ENCODE measurements at places on chromosomes 5 and 9. TPM values are rescaled to one million over a fixed set of nuclear protein-coding genes. Genes with fewer than 3 reads are reported as not detected.
A peak's percentile ranks its signal among the peaks of the same experiment; 100 is the strongest.

The SPINK7 gene
- not detected for total RNA-seq

The PTGES gene
- total RNA-seq, result 1.1 TPM

The PFN3 gene
- not detected for total RNA-seq

The PHF24 gene
- 0.08 TPM for total RNA-seq

The SLC45A2 gene
- not detected for total RNA-seq

The TMEM252 gene
- not detected for total RNA-seq

The SKIC3 gene
- 69.1 TPM for total RNA-seq

The FBLL1 gene
- 7.5 TPM for total RNA-seq

The KIF4B gene
- total RNA-seq, result 0.10 TPM

The FAM114A2 gene
- 20.7 TPM for total RNA-seq

The UBE2R2 gene
- 67.2 TPM for total RNA-seq

The OR1J2 gene
- not detected for total RNA-seq

The LRRC19 gene
- total RNA-seq, result not detected

The TNFSF15 gene
- total RNA-seq, result 0.03 TPM

The PCDHB12 gene
- total RNA-seq, result 0.44 TPM

The HTR4 gene
- not detected for total RNA-seq

DNA sequence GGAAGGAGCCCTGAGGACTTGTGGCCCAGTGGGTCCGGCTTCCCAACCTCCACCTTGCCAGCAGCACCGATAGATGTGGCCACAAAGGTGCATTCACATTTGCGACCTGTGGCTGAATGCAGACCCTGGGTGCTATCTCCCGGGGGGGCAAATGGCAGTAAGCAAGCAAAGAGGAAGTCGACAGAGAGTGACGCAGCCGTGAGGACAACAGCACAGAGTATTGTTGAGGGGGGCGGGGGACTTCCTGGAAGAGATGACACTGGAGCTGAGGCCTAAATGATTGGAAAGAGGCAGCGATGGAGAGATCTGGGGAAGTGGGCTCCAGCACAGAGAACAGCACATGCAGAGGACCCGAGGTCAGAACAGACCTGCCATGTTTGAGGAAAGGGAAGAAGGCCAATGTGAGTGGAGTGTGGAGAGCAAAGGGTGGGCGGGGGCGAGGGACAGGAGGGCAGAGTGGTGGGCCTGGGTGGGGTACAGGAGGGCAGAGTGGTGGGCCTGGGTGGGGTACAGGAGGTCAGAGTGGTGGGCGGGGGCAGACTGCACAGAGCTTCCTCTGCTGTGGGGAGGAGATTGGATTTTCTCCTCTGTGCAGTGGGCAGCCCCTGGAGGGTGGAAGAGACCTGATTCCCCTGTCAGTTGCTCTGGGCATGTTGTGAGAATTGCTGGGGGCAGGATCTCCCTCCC lies 42.6 kb downstream of the ADAMTS2 start:
- DNase-seq, result no peak

GRCh38 chr5:82785456-82785855 lies 291.7 kb downstream of the TMEM167A start:
- DNase-seq, result no peak

- no peak for DNase-seq
Observed at GRCh38 chr9:76004526-76004925, 114.1 kb downstream of the PCSK5 start.

DNA sequence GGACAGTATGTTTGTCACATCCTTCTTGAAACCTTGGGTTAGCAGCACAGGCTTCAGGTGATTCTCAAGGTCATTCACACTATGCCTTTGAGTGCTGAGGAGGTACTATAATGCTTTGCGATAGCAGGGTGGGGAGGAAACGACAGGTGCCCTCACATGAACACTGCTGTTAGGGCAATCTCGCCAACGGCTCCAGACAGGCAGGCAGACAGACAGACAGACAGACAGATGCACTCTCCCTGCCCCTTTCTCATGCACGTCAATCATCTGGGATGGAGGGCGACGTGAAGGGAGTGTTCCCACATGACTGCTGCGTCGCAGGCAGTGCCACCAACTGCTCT lies 82.9 kb downstream of the RAPGEF1 start:
- no peak for DNase-seq

GRCh38 chr5:181207214-181207959 lies 2.4 kb upstream of the TRIM7 start:
- peak; percentile 98 for DNase-seq

- DNase-seq, result no peak
Observed at GRCh38 chr9:98784831-98785806, 11.2 kb downstream of the ANKS6 start.

- no peak for DNase-seq
Observed at GRCh38 chr5:173891308-173892116, 3.4 kb downstream of the CPEB4 start.

DNA sequence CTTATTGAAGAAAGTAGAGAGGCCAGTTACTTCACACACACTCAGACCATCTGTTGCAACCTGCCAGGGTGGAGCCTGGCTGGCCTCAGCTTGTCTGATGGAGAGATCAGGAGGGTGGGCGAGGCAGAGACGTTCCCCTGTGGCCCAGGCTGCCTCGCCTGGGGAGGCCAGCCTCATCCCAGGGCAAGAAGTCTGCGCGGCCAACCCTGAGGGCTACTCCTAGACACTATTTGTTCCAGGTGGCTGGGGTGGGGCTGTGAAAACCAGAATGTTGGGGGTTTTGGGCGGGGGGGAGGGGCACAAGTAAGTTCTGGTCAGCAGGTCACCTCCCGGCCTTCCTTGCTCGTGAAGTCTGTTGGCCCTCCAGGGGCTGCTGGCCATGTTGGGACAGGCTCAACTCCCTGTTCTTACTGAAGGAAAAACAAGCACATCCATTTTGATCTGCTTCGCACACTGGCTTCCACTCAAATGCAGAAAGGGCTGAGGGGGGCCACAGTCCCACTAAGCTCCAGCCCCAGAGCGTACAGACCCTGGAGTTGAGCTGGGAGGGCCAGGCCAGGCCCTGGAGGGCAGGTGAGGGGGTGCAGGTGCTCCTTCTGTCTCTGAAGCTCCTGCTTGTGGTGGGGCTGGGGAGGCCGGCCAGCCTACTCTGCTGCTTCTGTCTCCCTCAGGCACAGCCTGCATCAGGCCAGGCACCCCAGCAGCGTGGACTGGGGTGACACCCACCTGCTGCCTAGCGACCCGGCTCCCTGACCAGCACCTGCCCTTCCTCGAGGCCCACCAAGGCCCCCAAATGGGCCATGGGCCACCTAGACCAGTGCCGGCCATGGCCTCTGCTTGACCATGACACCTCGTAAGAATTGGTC lies 46.6 kb downstream of the SECISBP2 start:
- no peak for DNase-seq

DNA sequence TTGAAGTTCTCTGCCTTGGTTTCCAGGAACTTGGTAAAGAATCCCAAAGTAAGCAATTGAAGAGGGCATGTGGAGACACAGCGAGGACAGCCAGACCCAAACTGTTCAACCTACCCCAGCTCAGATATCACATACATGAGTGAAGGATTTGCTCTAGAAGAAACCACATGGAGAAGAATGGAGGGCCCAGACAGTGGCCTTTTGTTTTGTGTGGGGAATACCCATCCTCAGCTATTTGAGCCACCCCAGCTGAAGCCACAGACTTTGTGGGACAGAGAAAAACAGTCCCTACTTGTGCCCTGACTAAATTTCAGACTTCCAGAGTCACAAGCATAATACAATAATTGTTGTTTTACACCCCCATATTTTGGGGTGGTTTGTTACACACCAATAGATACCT lies 387.1 kb downstream of the ZSWIM6 start:
- no peak for DNase-seq

- no peak for DNase-seq
Observed at GRCh38 chr5:50888751-50889150, 222.3 kb downstream of the PARP8 start.

- DNase-seq, result no peak
Observed at GRCh38 chr5:69007163-69007562, 86.7 kb upstream of the SLC30A5 start.

GRCh38 chr5:52255308-52255707 lies 532.4 kb upstream of the ITGA1 start:
- DNase-seq, result no peak

GRCh38 chr5:142281008-142281367 lies 43.8 kb downstream of the SPRY4 start:
- DNase-seq, result no peak

DNA sequence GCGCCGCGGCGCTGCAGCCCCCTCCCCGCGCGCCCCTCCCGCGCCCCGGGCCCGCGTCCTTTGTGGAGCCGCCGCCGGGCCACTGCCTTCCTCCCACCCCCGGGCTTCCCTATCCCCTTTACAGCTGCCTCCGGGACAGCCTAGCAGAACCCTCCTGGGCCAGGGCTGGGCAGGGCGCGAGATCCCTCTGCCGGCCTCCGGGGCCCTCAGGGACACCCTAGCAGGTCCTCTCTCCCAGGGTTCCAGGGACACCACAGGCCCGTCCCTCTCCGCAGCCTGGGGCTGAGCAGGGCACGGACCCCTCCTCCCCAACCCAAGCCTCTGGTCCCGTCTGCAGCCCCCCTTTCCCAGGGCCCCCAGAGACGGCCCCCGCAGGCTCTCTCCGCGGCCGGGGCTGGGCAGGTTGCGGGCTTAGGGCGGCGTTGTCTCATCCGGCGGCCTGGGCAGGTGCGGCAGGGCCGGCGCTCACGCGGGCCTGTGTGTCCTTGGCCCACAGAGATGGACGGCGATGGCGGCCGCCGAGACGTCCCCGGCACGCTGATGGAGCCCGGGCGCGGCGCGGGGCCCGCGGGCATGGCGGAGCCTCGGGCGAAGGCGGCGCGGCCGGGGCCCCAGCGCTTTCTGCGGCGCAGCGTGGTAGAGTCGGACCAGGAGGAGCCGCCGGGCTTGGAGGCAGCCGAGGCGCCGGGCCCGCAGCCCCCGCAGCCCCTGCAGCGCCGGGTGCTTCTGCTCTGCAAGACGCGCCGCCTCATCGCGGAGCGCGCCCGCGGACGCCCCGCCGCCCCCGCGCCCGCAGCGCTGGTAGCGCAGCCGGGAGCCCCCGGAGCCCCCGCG lies 710 bp downstream of the WNK2 start:
- no peak for DNase-seq

DNA sequence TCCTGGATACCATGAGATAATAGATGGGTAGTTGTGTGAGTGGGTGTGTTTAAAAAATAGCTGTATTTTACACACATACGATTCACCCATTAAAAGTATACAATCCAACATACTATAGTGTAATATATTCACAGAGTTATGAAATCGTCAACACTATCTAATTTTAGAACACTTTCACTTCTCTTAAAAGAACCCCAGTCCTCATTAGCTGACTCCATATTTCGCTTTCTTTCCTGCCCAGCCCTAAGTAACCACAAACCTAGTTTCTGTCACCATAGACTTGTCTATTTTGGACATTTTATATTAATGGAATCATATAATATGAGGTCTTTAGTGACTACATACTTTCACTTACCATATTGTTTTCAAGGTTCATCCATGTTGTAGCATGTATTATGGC lies 63.8 kb upstream of the S1PR3 start:
- DNase-seq, result no peak

DNA sequence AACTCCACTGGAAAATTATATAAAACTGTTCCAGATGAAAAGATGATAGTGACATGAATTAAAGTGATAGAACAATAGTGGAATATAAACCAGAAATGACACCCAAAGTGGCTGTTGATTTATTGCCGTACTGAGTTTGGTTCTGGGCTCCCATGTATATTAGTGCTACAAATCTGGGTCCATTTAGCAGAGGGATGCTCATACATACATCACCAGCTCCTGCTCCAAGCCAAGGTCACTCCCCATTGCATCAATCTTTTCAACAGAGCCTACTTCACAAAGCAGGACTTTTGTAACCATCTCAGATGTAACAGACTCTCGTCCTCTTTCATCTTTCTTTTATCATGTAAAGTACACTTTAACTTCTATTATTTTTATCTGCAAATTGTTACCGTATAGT lies 208.6 kb downstream of the GAPVD1 start:
- no peak for DNase-seq

DNA sequence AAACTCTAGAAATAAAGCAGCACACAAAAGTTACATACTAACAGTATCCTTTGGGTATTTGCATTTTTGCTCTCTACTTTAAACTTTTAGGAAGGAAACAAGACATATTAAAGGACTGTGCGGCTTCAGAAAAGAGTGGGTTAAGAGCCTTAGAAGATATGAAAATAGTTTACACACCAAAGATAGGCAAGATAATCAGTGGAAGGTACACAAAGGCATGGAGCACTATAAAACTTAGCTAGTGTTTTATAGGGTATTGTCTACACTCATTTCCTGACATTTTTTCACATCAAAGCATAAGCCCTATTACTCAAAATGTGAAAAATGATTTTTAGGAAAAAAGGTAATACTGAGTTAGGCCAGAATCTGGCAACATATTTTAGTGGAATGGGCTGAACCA lies 43.7 kb upstream of the APBA1 start:
- no peak for DNase-seq

DNA sequence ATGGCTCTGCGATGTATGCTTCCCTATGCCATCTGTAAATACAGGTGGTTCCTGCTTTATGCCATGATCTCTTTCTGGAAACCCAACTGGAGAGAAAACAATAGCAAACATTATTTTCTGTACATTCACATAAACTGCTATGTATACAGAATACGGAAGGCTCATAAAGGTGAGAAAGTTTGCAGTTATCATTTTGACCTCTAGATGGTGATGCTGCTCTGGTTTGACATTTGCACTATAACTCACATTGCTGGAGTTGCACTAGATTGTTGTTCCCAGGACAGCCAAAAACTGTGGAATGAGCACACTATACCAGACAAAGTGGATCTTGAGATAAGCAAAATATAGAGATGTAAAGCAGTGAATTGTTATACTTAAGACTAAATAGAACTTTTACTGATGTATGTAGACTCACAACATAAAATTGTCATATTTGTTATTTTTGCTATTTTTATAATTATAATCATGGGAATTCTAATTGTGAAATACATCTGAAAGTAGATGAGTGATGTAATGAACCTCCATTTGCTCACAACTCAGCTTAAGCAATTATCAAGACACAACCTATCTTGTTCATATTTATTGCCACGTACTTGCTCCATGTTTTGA lies 246.5 kb downstream of the PTPRD start:
- peak; percentile 18 for DNase-seq

DNA sequence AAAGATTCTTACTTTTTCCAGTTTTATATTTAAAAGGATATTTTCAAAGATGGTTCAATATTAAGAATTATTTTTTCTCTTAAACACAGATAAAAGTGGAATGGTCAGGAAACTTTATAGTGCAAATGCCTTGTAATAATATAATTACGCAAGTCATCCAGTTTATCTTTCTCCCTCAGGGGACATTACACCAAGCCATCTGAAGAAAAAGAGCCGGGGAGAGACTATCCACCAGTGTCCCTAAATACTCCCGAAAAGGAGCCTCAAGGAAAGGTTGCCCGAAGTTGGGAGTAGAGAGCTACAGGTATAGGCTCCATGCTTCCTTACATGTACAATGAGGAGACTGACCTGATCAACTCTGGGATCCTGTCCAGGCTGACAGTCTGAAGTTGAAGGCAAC lies 101.1 kb downstream of the SERINC5 start:
- DNase-seq, result no peak
